ENCODE measurements at places on chromosomes 3 and 15.
A peak's percentile ranks its signal among the peaks of the same experiment; 100 is the strongest.

DNA sequence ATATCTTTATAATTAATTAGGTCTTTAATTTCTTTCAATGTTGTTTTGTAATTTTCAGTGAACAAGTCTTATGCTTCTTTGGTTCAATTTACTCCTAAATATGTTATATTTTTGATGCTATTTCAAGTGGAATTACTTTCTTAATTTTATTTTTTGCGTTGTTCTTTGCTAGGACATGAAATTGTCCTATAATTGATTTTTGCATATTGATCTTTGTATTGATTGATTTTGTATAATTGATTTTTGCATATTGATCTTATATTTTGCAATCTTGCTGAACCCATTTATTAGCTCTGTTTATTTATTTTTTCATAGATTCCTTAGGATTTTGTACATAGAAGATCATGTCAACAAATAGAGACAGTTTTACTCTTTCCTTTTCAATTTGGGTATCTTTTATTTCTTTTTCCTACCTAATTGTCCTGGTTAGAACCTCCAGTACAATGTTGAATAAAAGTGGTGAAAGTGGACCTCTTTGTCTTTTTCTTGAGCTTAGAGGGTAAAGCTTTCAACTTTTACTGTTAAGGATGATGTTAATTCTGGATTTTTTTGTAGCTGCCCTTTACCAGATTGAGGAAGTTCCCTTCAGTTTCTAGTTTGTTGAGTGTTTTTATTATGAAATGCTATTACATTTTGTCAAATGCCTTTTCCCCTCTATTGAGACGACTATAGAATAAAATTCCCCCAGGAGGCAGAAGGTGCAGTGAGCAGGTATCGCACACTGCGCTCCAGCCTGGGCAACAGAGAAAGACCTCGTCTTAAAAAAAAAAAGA is 36.8 kb upstream of the CCDC50 start:
- no peak for DNase-seq

- no peak for DNase-seq
Observed at GRCh38 chr3:153260681-153261080, 98.7 kb downstream of the RAP2B start.

DNA sequence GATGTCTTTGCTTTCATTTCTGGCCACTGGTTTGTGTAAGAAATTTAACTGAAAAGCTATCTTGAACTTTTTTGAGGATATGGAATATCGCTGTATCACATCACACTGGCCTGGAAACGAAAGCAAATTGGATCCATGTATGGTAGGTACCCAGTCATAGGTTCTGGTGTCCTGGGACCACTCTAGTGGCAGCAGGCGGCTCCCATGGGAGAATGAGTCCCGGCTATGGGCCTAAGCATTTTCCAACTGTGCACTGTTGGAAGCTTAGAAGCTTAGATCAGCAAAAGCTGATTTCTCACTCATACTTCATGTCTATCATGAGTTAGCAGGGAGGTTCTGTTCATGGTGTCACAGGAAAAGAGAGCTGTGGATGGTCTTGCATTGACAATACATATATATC is 323.2 kb downstream of the PLCL2 start:
- no peak for DNase-seq

GRCh38 chr3:185308126-185308754 is 54.4 kb upstream of the EHHADH start:
- DNase-seq = peak; percentile 31

DNA sequence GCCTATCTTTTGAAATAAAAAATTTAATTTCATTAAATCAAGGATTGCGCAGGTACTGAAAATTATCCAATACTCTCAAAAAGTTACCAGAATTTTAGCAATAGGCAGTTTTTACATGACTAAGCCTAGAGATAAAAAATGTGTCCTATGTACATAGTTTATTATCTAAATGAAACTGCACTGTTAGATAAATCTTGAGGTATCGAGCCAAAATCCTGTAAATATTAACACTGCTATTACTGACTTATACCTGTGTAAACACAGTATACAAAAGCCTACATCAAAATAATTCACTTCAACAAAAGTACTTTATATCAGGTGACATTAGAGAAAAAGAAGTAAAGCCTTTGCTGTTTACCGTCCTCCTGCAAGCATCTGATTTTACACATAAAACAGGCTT is 60.7 kb downstream of the TASOR start:
- DNase-seq = no peak

GRCh38 chr3:123104550-123104949 is 37.7 kb downstream of the PDIA5 start:
- no peak for DNase-seq

GRCh38 chr3:162769564-162769963 is 1273.0 kb downstream of the OTOL1 start:
- no peak for DNase-seq

DNA sequence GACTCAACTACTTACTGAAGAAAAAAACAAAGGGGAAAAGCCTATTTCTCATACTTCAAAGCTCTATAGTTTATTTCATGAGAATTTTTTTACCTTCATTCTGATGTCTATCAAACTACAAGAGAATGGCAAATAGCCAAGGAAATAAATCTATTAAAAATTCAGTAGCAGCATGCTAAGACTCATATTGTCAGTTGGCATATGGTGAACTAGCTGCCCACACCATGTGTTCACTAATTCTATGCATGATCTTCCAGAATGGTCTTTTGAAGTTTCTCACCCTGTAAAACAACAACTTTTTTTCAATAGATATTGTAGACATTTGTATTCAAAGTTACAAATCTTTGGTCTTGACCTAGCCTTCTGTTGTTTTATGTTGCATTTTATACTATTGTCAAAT is 386.2 kb downstream of the RSL24D1 start:
- DNase-seq = no peak

DNA sequence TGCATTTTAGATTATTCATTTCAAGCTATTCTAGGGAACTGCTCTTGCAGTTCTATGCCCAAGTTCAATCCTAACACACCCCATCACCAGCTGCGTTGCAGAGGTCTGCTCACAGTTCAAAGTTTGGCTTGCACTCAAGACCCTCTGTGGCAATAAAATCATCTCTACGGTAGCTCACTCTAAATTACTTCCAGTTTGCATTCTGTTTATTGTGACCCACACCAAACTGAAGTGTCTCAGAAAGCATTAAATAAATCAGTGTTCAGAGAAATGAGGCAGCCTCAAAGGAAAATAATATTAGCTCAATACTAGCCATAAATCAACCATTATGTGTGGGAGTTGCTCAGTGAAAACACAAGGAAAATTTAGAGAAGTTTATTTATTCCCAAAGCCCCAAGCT is 250.3 kb downstream of the MAGI1 start:
- DNase-seq = no peak

DNA sequence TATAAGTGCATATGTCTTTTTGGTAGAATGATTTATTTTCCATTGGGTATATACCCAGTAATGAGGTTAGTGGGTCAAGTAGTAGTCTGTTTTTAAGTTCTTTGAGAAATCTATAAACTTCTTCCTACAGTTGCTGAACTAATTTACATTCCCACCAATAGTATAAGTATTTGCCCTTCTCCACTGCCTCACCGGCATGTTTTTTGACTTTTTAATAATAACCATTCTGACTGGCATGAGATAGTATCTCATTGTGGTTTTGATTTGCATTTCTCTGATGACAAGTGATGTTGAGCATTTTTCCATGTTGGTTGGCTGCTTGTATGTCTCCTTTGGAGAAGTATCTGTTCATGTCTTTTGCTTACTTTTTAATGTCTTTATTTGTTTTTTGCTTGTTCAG is 94.1 kb upstream of the TP63 start:
- no peak for DNase-seq

GRCh38 chr15:78810362-78811123 is 721 bp downstream of the ADAMTS7 start:
- DNase-seq = no peak

GRCh38 chr3:59641169-59641899 is 591.5 kb upstream of the CFAP20DC start:
- DNase-seq = no peak

DNA sequence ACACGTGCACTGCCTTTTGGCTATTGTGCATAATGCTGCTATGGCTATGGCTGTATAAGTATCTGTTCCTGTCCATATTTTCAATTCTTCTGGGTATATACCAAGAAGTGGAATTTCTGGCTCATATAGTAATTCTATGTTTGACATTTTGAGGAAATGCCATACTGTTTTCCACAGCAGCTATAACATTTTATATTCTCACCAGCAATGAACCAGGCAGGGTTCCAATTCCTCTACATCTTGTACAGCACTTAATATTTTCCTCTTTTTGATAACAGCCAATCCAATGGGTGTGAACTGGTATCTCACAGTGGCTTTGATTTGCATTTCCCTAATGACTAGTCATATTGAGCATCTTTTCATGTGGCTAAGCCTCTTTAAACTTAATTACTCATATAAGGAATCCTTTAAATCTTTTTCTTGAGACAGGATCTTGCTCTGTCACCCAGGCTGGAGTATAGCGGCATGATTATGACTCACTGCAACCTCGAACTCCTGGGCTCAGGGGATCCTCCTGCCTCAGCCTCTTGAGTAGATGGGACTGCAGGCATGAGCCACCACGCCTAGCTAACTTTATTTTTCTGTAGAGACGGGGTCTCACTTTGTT is 38.1 kb upstream of the IGDCC4 start:
- DNase-seq = no peak

DNA sequence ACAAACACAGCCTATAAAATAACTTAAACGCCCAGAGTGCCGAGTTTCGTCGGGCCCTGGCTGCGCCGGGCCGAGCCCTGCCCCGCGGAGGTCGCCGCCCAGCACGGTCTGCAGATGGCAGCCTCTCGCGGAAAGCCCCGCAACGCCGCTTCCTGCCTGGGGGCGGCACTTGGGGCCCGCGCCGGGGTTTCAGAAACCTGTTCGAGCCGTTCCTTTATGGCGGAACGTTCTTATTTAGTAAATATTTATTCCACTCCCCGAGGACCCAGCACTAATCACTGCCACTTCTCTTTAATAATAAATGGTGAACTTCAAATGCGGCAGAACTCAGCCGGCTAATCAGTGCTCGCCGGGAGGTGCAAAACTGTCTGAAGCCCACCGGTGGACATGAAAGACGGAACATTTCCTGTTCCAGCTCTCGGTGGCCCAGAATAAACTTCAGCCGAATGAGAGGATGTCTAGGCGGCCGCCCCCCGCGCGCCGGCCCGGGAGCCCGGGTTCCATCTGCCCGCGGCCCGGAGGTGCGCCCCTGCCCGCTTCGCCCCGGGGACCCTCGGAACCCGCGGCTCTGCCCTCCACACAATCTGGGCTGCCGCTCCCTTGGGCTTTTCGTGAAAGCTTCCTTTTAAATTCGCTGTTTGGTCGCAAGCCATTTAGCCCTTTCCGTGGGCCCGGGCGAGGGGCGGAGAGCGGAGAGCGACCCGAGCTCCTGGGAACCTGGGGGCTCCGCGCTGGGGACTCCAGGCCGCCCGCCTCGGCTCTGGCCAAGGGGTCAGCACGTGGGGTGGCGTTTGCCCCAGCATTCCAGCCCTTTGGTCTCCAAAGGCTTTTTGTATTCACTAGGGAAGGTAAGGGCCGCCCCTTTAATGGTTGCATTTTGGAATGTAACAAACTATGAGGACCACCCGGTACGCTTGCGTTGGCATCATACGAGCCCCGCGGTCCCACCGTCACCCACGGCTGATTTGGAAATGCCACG is 110.8 kb upstream of the ATP11B start:
- DNase-seq = peak; percentile 69

GRCh38 chr3:7423036-7423435 is 562.1 kb downstream of the GRM7 start:
- DNase-seq = no peak

DNA sequence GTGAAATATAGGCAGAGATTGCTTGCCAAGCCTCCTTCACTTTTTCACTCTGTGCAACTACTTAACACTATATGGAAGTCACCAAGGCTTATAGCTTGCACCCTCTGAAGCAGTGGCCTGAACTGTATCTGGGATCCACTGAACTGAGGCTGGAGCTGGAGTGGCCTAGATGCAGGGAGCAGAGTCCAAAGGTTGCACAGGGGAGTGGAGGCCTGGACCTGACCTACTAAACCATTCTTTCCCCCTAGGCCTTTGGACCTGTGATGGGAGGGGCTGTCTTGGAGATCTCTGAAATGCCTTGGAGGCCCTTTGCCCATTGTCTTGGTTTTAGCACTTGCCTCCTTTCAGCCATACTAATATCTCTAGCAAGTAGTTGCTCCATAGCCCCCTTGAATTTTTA is 57.5 kb downstream of the P2RY1 start:
- DNase-seq = no peak

DNA sequence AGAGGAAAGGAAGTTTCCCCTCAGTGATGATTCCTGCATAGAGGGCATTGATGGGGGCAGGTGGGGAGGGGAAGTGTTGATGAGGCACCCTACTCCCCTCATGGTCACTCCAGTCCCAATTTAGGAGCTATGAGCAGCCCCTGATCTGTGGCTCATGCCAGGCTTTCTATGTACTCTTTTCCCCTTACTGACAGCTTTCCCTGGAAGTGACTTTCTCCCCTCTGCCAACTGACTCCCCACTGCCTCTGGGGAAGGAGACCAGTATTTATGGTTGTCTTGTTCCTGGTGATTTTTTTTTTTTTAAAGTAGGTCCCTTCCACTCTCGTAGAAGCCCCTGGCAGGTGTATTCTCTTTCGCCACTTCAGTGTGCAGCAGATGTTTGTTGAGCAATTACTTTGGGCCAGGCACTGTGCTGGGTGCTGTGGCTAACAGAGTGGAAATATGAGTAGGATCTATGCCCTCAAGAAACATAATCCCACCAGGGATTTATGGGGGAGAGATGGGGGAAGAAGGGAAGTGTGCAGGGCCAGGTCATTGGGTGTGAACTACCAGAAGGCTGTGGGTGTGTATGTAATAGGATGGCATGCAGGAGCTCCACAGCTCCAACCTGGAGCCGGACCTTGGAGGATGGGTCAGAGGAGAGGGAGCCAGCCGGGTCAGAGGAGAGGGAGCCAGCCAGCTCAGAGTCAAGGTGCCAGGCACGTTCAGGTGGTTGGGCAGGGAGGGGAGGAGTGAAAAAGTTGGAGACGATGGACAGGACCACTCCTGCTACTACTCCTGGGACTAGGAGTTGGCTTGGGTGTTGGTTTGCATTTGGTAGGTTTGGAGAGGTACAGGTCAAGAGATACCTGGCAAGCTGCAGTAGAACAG is 3.5 kb downstream of the SMAD6 start:
- DNase-seq = no peak

DNA sequence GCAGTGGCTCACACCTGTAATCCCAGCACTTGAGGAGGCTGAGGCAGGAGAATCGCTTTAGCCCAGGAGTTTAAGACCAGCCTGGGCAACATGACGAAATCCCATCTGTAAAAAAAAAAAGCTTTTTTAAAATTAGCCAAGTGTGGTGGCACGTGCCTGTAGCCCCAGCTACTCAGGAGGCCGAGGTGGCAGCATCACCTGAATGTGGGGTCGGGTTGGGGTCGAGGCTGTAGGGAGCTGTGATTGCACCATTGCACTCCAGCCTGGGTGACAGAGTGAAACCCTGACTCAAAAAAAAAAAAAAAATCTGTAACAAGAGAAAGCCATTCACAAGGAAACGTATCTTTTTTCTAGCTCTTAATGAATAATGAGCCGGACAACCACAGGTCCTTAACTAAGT is 74.7 kb upstream of the DLG1 start:
- no peak for DNase-seq

GRCh38 chr3:45607790-45608189 is 13.2 kb downstream of the LIMD1 start:
- no peak for DNase-seq

Measured in midbrain (tissue), 1 donor.